Activated naive CD4-positive, alpha-beta T cell treated with anti-CD3 and anti-CD28 coated beads, Interleukin-2, amount 50 U/mL, for 16 hours (primary cell): ENCODE measurements at places on chromosomes 7 and 10.
A peak's percentile ranks its signal among the peaks of the same experiment; 100 is the strongest.

DNA sequence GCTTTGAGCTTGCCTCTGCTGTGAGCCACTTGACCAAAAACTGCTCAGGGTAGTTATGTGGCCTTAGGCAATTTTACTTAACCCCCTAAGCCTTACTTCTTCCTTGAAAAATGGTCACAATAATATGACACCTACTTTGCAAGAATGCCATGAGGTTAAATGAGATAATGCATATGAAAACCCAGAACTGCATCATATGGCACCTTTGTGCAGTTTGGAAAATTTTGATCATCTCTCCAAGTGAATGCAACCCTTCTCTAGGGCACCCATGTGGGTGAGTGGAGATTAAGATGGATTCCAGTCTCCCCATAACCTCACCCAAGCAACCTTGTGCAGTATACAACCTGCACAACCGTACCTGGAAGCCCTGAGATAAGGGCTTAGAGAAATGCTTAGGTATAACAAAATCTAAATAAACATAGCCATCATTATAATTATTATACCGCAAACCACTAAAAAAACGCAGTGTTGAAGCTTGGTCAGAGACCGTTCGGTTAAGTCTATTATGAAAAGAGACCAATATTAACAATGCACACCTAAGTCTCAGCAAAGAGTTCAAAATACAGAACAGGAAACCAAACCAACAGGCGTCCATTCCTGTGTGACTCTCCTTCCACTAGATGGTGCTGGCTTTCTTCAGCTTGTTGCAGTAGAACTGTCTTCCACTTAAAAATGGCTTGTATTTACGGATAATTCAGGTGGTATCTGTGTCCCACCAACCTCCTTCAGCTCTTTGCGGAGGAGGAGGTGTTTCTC, 21.0 kb upstream of the ASB15 start:
- no peak for DNase-seq

GRCh38 chr10:71589617-71590551, 129.7 kb downstream of the C10orf105 start:
- no peak for DNase-seq

- no peak for DNase-seq
These were observed 118.9 kb downstream of the OTUD1 start for GRCh38 chr10:23557777-23558176.

DNA sequence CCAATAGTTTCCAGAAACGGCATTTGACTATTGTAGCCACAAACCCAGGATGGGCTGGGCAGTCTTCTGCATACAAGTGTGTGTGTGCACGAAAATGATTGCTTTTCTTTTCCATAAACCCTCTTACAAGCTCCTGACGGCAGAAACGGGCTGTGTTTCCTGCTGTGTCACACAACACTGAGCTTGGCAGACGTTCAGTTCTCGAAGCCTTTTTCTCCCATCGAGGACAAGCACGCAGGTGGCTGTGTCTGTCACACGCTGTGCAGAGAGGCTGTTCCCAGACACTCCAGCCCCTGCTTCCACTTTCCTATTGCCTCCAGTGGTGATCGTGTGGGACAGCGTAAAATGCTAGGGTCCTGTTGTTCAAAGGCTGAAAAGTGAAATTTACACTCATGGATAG, 32.1 kb downstream of the RBAK start:
- no peak for DNase-seq

DNA sequence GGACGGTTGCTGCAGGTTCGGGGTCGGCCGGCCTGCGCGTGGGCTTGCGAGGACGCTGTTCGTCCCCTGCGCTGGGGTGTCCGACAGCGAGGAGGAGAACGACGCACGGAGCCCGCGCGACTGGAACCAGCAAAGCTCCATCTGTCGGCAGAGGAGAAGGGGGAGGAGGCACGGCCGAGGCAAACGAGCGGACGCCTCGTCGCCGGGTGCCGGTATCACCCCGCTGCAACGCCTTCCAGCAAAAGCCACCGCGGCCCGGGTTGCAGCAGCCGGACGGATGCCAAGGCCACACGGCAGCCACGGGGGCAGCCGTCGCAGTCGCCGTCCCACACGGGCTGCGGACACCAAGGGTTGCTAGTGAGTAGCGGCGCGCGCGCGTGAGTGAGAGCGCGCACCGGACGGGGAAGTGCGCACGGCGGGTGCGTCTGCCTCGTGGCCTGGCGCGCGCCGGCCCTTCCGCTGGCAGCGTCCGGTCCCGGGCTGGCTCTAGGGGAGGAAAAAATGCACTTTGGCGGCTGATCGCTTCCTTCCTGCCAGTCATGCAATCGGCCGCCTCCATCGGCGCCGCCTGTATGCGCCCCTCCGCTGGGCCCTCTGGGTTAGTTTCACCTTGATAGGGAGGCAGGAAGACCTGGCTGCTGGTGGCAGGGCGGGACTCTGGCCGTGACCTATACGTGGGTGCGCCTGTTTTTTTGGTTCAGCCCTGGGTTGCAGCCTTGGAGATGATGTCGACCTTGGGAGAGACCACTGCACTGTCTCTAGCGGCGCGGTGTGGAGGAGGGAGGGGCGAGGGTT, 434 bp downstream of the STAMBPL1 start:
- peak; percentile 70 for DNase-seq

DNA sequence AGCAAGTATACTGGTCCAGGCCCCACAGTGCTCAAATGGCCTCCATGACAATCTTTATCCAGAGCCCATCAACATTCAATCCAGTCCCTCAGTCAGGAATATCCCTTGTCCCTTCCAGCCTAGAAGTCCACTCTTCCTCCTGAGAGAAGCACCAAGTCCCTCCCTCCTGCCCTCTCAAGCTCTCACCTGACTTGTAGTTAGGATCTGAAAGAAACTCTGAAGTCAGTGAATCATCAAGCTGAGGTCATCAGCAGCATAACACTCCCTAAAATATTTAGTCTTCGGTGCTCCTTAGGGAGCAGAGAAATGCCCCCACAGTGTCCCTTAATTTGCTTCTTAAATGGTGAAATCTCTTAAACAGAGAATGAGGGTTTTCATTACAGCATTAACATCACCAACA, 31.0 kb downstream of the GRM8 start:
- no peak for DNase-seq

DNA sequence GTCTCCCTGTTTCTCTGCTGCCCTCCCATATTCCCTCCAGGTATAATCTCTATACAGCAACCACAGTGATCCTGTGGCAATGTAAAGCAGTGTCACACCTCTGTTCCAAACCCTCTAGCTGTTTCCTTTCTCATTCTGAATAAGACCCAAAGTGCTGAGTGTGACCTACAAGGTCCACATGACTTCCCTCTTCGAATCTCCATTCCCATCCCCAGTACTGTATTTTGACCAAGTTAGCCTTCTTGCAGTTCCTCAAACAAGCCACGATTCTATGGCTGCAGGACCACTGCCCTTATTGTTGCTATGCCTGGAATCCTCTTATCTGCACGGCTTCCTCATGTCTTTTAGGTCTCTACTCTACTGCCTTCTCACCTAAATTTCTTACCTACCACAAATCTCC, 291.9 kb downstream of the DOCK4 start:
- no peak for DNase-seq

- no peak for DNase-seq
These were observed 264.2 kb upstream of the SLC26A5 start for GRCh38 chr7:103710247-103710646.

DNA sequence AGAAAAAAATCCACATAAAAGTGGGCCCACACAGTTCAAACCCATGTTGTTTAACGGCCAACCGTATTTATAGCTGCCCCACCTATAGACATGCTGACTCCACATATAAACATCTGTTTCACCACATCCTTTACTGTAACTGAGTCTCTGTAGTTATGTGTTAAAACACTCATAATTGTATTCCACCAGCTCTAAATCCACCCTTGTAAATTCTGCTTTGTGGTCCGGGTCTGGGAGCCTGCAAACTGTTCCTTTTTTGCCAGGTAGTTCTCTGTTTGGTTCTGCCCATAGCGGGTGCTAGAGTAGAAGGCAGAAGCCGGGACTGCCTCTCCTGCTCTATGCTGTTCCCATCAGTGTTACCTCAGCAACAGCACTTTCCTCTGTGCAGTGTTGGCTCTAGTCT, 20.2 kb upstream of the FHIP2A start:
- DNase-seq = no peak

DNA sequence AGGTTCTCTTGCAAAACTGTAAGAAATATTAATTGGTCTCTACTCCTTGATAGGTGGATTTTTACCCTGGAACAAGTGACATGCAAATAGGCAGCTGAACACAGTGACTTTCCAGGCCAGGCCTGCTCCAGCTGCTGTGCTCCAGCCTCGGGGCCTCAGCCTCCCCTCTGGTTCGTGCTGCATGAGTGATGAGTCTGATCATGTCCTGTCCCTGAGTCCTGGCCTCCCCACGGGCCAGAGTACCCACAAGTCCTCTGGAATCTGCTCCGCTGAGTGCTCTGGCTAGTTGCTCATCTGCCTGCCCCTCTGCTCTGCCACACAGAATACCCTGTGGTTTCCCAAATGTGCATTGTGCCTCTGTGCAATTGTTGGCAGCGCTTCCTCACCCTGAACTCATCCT, 80.1 kb upstream of the PDZD8 start:
- no peak for DNase-seq

DNA sequence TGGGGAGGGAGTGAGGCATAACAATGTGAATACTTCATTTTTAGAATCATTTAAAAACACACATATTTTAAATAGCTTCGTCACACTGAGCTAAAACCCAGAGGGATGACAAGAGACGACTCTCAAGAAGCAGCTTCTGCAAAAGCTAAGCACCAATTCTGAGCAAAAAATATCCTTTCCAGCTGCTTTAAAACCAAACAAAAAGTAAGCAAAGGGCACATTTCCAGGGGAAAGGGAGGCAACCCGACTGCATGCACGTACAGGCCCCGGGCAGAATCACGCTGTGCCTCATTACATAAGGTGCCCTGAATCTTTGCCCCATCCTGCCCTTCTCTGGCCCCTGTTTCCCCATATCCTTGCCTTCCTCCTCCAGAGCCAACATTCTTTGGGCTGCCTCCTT, 78.4 kb downstream of the DGKI start:
- DNase-seq = no peak

DNA sequence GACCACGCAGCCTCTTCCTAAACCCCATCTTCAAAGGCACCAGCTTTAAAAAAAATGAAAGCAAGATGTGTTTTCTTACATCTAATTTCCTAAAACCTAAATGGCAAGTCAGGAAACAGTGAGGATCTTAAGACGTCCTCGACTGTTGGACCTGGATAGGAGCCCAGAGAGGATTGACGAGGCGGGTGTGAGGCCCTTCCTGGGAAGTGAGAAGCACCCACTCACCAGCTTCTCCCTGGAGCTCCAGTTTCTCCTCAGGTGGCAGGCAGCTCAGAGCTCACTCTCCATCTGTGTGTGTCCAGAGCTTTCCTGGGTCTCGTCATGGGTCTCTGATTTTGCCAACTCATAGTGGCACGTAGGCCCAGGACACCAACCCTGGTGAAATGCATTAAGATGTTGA, 614.0 kb upstream of the AUTS2 start:
- DNase-seq = no peak

GRCh38 chr7:136030867-136031318, 53.7 kb upstream of the MTPN start:
- DNase-seq = no peak

DNA sequence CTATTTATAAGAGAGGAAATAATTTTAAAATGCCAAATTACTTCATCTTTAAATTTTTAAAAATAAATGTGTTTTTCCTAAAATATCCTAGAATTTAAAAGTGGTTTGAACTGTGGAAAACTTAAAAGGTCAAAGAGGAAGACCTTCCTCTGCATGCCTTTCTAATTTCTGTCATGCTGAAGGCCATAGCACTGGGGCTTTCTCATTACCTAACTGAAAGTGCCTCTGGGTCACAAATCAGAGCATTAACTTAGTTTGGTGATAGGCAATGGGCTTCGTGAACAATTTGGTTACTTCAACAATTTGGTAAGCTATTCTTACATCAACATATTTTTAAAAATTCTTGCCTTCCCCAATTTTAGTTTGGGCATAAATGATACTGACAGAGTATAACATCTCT, 100.2 kb upstream of the SAMD8 start:
- no peak for DNase-seq

DNA sequence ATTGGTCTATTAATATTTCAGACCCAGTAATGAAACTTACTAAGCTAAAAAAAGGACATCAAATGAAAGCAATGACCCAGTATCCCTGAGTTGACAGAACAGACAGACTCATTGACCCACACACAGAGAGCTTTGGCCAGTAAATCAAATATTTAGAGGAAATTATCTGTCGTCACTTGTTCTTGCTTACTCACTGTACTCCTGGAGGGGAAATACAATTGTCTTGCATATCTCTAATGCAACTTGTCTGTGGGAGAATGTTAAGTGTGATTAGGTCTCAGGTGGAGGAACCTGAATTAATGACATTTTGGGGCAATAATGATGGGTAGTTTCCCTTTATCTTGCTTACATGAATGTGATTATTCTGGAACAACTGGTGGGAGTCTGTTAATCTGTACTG, 80.4 kb downstream of the CUBN start:
- no peak for DNase-seq

GRCh38 chr10:30510184-30510931, 76.4 kb downstream of the MAP3K8 start:
- DNase-seq = no peak

DNA sequence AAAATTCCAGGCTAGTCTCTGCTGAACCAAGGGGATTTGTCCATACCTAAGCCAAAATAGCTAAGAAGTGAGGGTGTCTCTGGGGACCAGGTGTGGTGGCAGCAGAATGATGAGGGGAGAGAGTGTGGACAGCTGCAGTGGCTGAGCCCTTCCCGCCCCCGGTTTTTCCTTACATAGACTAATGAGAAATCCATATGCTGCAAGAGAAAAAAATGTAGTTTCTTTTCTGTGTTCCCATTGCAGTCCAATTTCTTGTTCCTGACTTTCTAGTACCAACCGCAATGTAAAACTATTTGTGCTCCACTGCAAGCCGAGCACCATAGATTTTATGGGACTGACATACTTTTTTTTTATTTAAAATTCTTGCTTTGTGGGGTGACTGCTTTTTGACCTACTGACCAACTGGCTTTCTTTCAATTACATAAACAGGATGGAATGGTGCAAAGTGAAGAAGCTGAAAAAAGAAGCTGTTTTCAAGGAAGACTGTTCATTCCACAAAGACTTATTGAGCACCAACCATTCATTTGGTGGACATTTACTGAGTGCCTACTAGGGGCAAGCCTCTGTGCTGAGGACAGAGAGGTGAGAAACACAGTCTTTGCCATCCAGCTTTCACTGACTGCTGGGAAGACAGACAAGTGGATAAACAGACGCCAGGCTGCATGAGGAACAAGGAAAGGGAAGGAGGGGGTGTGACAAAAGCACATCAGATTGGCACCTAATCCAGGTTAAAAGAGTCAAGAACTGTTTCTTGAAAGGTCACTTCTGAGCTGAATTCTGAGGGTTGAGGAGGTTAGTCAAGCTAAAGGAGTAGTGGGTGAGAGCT, 9.8 kb downstream of the CEP41 start:
- DNase-seq = no peak

- no peak for DNase-seq
These were observed 57.4 kb downstream of the LRRC4 start for GRCh38 chr7:127973832-127974231.

GRCh38 chr7:145779140-145779539, 337.5 kb upstream of the CNTNAP2 start:
- no peak for DNase-seq
